CD4-positive, alpha-beta T cell (primary cell): ENCODE measurements at places on chromosomes 11 and 22. TPM values are rescaled to one million over a fixed set of nuclear protein-coding genes. Genes with fewer than 3 reads are reported as not detected.

The TBX1 gene
- total RNA-seq: not detected

GRCh38 chr11:14583252-14584034 is 60.2 kb upstream of the PDE3B start:
- DNase-seq: no peak

DNA sequence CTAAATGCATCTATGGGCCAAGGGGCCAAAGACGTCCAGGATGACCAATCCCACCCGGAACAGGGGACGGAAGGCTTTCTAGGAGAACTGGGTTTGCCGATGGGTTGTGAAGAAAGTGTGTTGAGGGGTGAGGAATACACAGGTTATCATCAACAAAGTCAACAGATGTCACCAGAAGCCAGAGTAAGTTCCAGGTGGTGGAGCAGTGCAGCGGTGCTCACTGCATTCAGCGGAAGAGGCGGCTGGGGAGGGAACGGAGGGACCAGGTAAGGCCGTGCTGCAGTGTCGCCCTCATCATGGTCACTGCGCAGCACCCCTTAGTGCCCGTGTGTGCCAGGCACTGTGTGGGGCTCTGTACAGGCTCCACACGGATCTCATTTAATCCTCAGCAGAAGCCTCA is 176.0 kb downstream of the EFCAB6 start:
- no peak for DNase-seq

DNA sequence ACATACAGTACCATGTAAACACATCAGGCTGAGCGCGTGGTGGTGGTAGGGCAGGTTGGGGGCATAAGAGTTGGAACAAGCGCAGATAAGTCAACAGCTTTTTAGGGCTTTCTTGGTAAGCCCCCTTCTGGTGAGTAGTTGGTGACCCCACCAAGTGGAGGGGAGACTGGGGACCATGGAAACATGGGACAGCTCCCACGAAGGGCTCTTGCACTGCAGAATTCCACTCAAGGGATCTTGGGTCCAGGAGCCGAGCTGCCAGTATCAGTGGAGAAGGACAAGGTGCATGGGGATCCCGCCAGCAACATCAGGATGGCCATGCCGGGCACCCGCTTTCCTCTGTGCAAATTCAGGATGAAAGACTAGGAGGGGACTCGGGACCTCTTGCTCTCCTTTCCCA is 6.2 kb upstream of the APOA1 start:
- no peak for DNase-seq
